Mesendoderm (in vitro differentiated cells): ENCODE measurements at places on chromosomes 5 and 9.

DNA sequence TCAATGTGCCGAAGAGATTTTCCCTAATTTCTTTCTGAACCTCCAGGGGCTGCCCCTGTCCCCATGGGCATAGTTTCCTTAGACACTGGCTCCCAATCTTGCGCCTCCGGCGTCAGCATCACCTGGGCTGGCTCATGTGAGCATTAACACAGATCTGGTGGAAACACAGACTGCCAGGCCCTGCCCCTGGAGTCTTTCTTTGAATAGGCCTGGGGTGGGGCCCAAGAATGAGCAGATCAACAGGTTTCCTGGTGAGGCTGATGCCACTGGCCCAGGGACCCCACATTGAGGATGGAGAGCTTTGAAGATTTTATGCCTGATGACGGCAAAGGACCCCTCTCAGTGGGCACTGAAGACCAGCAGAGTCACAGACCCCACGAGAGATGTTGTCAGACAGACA is 60.8 kb downstream of the ANKRD33B start:
- no peak overlapping the region for H3K27ac ChIP-seq
- H3K4me3 ChIP-seq: no peak overlapping the region
- DNase-seq: no peak

GRCh38 chr5:143992496-143992895 is 178.0 kb downstream of the YIPF5 start:
- H3K4me3 ChIP-seq: no peak overlapping the region
- H3K27me3 ChIP-seq: no peaks in the 10 kb centered on the region
- H3K36me3 ChIP-seq: no peaks in the 10 kb centered on the region
- H3K4me1 ChIP-seq: no peaks in the 10 kb centered on the region

GRCh38 chr5:128036950-128037349 is 46.6 kb upstream of the SLC12A2 start:
- no peak overlapping the region for H3K27ac ChIP-seq
- no peaks in the 10 kb centered on the region for H3K27me3 ChIP-seq
- no peak overlapping the region for H3K4me3 ChIP-seq
- DNase-seq: peak; percentile 34
- no peaks in the 10 kb centered on the region for H3K36me3 ChIP-seq

DNA sequence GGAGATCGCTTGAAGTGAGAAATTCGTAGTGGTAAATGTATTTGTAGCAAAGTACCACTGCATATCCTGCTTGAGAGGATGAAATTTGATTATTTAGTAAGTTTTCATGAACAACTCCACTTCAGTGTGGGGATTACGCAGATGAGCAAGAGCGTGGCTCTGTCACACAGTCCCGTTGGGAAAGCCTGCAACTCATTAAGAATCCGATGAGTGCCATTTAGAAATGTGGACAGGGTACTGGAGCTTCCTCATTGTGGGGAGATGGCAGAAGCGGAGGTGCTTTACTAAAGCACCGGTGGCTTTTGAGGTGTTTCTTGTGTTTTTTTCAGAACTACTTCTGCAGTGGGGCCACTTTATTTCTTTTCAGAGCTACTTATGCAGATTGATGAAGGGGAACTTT is 1.4 kb downstream of the TJP2 start:
- H3K27me3 ChIP-seq: no peaks in the 10 kb centered on the region
- peaks cover 16% of the 10 kb centered on the region for H3K4me1 ChIP-seq
- H3K4me3 ChIP-seq: no peak overlapping the region
- no peak overlapping the region for H3K27ac ChIP-seq
- no peak for DNase-seq

DNA sequence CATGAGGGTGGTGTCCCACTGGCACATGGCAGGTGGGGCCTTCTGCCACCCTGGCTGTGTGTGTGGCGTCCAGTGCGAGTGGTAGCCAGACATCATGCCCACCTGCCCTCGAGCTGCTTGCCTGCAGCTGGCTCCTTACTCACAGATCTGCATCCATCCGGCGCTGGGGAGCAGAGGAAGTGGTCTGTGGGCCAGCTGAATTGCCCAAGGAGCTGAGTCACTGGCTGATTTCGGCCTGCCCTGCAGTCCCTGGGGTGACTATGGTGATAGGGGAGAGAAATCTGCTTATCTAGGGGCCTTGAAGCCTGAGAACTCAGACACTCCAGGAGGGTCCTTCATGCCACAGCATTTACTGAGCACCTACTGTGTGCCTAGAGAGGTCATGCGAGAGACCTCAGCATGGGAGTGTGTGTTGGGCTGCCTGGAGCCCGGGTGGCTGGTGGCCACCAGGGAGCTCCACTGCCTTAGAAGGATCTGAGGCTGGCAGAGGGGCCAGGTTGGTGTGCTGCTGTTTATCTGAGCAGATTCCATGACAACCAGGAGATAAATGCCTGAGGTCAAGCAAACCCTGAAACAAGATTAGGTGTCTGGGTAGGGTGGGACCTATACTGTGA is 57.1 kb downstream of the SLC22A5 start:
- H3K27me3 ChIP-seq: no peaks in the 10 kb centered on the region
- DNase-seq: peak; percentile 96
- H3K4me3 ChIP-seq: no peak overlapping the region
- no peak overlapping the region for H3K27ac ChIP-seq

DNA sequence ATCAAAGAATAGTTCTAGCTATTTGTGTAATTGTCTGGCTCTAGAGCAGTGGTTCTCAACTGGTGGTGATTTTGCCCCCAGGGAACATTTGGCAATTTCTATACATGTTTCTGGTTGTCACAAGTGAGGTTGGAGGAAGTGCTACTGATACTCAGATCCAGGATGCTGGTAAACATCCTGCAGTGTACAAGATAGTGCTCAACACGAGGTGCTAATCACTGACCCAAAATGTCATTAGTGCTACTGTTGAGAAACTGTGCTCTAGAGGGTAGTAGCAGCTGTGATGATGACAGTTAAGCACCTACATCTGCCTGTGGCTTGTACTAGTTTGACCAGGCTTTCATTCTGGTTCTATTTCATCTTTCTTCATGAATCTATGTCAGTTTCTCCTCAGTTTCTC is 22.1 kb downstream of the LRRC19 start:
- peak; percentile 31 for DNase-seq
- no peak overlapping the region for H3K27ac ChIP-seq
- no peaks in the 10 kb centered on the region for H3K4me1 ChIP-seq

- no peaks in the 10 kb centered on the region for H3K27me3 ChIP-seq
- no peaks in the 10 kb centered on the region for H3K36me3 ChIP-seq
- no peaks in the 10 kb centered on the region for H3K4me1 ChIP-seq
- no peak overlapping the region for H3K27ac ChIP-seq
These were observed 548.9 kb downstream of the IRX1 start for GRCh38 chr5:4144411-4145007.

GRCh38 chr5:176679365-176680225 is 32.3 kb downstream of the TSPAN17 start:
- no peak overlapping the region for H3K27ac ChIP-seq
- DNase-seq: no peak
- no peaks in the 10 kb centered on the region for H3K36me3 ChIP-seq
- no peak overlapping the region for H3K4me3 ChIP-seq
- no peaks in the 10 kb centered on the region for H3K27me3 ChIP-seq

GRCh38 chr9:6414247-6414641 is 1.2 kb downstream of the UHRF2 start:
- no peaks in the 10 kb centered on the region for H3K36me3 ChIP-seq
- H3K4me3 ChIP-seq: peak overlapping the region; percentile 69
- no peaks in the 10 kb centered on the region for H3K27me3 ChIP-seq
- H3K4me1 ChIP-seq: peaks cover 2% of the 10 kb centered on the region

GRCh38 chr5:140551872-140552271 is 4.4 kb downstream of the EIF4EBP3 start:
- peaks cover 4% of the 10 kb centered on the region for H3K4me1 ChIP-seq
- H3K27me3 ChIP-seq: no peaks in the 10 kb centered on the region
- H3K36me3 ChIP-seq: peaks cover 4% of the 10 kb centered on the region
- no peak overlapping the region for H3K27ac ChIP-seq
- DNase-seq: no peak

- no peaks in the 10 kb centered on the region for H3K4me1 ChIP-seq
- H3K36me3 ChIP-seq: no peaks in the 10 kb centered on the region
- no peaks in the 10 kb centered on the region for H3K27me3 ChIP-seq
- no peak overlapping the region for H3K4me3 ChIP-seq
These were observed 131.6 kb downstream of the GOLPH3 start for GRCh38 chr5:32042551-32042961.

GRCh38 chr9:33620738-33621439 is 96.8 kb downstream of the ANKRD18B start:
- no peak overlapping the region for H3K4me3 ChIP-seq
- H3K4me1 ChIP-seq: no peaks in the 10 kb centered on the region
- DNase-seq: peak; percentile 83
- H3K27ac ChIP-seq: no peak overlapping the region
- no peaks in the 10 kb centered on the region for H3K36me3 ChIP-seq

- H3K27me3 ChIP-seq: no peaks in the 10 kb centered on the region
- no peak for DNase-seq
- H3K36me3 ChIP-seq: no peaks in the 10 kb centered on the region
- H3K4me1 ChIP-seq: no peaks in the 10 kb centered on the region
- no peak overlapping the region for H3K27ac ChIP-seq
- H3K4me3 ChIP-seq: no peak overlapping the region
These were observed 503.3 kb upstream of the GRIA1 start for GRCh38 chr5:152987131-152987530.

GRCh38 chr9:78369639-78370219 is 72.8 kb downstream of the PSAT1 start:
- peak; percentile 89 for DNase-seq
- no peak overlapping the region for H3K27ac ChIP-seq
- H3K27me3 ChIP-seq: no peaks in the 10 kb centered on the region
- H3K36me3 ChIP-seq: no peaks in the 10 kb centered on the region
- H3K4me3 ChIP-seq: no peak overlapping the region
- H3K4me1 ChIP-seq: no peaks in the 10 kb centered on the region

DNA sequence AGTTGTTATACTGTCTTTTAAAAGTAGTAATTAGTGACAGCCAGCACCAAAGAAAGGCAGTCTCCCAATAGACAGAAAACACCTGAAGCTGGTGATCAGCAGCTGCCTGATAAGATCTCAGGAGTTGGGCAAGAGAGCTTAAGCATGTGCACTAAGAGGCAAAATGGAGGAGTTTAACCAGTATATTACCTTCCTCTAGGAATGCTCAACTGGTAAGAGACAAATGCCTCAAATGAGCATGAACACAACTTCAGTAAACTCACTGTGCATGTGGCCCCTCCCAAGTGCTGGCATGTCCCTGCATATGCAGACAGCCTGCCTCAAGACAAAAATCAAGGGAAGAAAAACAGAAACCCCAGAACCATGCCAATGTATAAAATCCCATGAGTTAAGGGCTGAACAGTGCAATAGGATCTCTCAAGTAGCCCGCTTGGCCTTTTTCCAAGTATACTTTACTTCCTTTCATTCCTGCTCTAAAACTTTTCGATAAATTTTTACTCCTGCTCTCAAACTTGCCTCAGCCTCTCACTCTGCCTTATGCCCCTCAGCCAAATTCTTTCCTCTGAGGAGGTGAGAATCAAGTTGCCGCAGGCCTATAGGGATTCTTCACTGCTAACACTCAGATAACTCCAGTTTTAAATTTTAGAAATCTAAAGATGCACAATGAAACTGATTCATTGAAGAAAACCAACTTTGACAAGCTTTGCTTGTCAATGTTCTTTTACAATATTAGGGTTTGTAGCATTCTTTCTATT is 724.8 kb upstream of the RIOK2 start:
- no peaks in the 10 kb centered on the region for H3K27me3 ChIP-seq
- H3K27ac ChIP-seq: no peak overlapping the region
- H3K36me3 ChIP-seq: no peaks in the 10 kb centered on the region
- H3K4me3 ChIP-seq: no peak overlapping the region
- DNase-seq: no peak
- H3K4me1 ChIP-seq: no peaks in the 10 kb centered on the region

GRCh38 chr9:2411459-2412215 is 209.9 kb upstream of the VLDLR start:
- H3K27ac ChIP-seq: no peak overlapping the region
- peak; percentile 94 for DNase-seq
- peaks cover 2% of the 10 kb centered on the region for H3K4me1 ChIP-seq
- H3K27me3 ChIP-seq: no peaks in the 10 kb centered on the region
- H3K4me3 ChIP-seq: no peak overlapping the region

GRCh38 chr9:89686126-89686525 is 81.3 kb downstream of the GADD45G start:
- H3K27ac ChIP-seq: no peak overlapping the region
- no peaks in the 10 kb centered on the region for H3K4me1 ChIP-seq
- H3K4me3 ChIP-seq: no peak overlapping the region

GRCh38 chr5:42545038-42545437 is 121.8 kb downstream of the GHR start:
- H3K27me3 ChIP-seq: no peaks in the 10 kb centered on the region
- DNase-seq: no peak
- no peaks in the 10 kb centered on the region for H3K4me1 ChIP-seq
- no peaks in the 10 kb centered on the region for H3K36me3 ChIP-seq

DNA sequence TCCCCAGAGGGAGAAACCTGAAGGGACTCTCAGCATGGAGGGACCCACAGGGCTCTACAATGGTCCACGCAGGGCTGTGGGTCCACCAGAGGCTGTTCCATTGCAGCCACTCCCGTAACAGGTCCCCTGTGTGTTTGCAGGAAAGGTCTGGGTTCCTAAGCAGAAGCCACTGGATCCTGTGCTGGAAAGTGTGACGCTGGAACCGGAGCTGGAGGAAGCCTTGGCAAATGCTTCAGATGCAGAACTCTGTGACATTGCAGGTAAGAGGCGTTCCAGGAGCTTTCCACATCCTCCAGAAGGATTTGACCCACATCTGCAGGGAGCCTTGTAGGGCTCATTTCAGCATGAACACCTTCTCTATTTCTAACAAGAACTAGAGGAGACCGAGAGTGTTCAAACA is 51.7 kb downstream of the TMOD1 start:
- no peaks in the 10 kb centered on the region for H3K36me3 ChIP-seq
- no peak overlapping the region for H3K27ac ChIP-seq
- no peak overlapping the region for H3K4me3 ChIP-seq
- DNase-seq: no peak

DNA sequence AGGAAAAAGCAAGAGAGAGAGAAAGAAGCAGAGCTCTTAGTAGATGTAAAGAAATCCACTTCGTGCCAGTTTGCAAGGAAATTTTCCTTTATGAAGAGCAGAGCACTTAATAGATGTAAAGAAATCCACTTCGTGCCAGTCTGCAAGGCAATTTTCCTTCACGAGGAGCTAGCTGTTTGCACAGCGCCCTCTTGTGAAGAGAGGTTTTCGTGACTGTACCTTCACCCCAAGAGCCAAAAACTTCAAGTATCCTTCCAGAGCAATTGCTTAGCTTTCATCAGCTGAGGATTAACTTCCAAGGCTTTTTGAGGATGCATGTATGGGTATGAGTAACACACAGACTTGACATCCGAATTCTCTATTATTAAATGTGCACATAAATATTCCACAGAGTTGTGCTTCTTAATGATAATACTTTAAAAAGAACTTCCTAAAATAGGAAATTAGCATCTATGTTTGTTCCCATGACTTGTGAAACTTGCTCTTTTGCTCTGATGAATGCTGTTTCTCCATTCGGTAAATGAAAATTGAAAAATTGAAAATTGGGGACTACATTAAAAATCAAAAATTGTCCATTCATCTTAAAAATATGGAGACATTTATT is 525.6 kb downstream of the PDE4D start:
- H3K4me3 ChIP-seq: no peak overlapping the region
- no peaks in the 10 kb centered on the region for H3K36me3 ChIP-seq
- no peak overlapping the region for H3K27ac ChIP-seq
- no peaks in the 10 kb centered on the region for H3K27me3 ChIP-seq
